ENCODE measurements at places on chromosomes 5 and 9.
A peak's percentile ranks its signal among the peaks of the same experiment; 100 is the strongest.

GRCh38 chr5:16450163-16450562, 15.4 kb downstream of the ZNF622 start:
- DNase-seq = no peak

DNA sequence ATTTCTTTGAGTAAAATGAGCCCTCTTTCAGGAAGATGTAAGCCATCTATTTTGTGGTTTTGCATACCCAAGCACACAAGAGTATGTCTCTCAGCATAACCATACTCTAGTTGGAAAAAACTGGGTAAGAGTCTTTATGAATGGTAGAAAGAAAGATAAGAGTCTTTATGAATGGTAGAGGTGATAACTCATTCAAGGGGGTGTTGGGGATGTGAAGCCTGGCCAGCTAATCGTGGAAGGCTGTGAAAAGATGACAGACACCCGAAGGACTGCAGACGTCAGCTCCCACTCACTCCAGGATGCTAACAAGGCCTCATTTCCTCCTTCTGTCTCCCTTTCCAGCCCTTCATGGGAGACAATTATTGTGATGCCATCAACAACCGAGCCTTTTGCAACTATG, 228.5 kb downstream of the PAPPA start:
- no peak for DNase-seq

GRCh38 chr5:93819668-93820067, 78.3 kb upstream of the POU5F2 start:
- DNase-seq = no peak

- no peak for DNase-seq
Observed at GRCh38 chr5:53099546-53099945, 10.0 kb downstream of the MOCS2 start.

- no peak for DNase-seq
Observed at GRCh38 chr9:93859431-93860215, 95.5 kb downstream of the BARX1 start.

GRCh38 chr5:144205141-144205551, 34.5 kb downstream of the KCTD16 start:
- DNase-seq = peak; percentile 55

GRCh38 chr9:104915753-104916152, 12.2 kb downstream of the ABCA1 start:
- no peak for DNase-seq

DNA sequence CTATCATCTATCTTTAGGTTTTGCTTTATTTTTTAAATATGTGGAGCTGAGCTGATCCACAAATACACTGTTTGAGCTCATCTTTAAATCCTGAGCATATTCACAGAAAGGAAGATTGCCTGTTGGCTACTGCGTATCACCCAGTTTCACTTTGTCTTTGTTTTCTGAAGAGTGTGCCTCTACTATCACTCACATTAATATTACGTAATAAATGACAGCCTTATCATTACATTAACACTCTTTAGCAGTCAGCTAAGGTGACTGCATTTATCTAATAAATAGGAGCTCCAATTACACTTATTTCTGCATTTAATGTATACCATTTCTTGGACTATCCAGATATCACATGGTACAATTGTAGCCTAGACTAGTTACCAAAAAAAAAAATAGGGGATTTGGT, 511.7 kb downstream of the NR2F1-AS1 start:
- no peak for DNase-seq

DNA sequence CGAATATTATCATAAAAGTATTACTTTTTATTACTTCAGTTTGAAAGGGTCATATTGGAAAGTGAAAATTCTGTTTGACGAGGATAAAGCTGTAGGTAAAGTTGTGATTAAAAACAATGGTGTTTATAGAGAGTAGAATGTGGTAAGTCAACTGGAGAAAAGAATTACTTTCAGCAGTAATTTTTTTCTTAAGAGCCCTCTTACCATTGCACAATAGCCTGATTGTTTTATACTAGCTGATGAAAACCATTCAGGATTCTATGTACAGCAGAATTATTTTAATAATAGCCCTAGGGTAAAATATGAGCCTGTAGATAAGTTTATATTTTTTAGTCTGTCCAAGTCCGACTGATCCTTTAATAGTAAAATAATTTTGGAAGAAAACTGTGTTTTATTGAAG, 16.6 kb downstream of the CDC42SE2 start:
- no peak for DNase-seq

- DNase-seq = peak; percentile 3
Observed at GRCh38 chr5:121273833-121274433, 577.7 kb upstream of the FTMT start.

DNA sequence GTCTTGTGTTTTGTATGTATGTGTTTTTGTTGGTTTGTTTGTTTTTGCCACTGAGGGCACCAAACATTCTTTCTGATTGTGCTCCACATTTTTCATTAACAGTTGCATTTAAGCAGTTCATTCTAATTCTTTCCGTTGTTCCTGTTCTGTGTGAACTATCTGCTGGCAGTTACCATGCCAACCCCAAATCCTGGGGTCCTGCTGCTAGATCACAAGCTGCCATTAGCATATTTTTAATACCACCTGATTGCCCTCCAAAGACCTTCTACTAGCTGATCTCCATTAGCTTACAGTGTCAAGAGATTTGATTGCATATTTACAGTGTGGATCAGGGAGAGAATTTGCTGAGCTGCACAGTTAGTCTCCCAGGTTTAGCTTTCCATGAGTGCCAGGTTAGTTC, 40.6 kb upstream of the STARD4 start:
- DNase-seq = no peak

- no peak for DNase-seq
Observed at GRCh38 chr9:15253786-15254185, 53.2 kb downstream of the TTC39B start.

DNA sequence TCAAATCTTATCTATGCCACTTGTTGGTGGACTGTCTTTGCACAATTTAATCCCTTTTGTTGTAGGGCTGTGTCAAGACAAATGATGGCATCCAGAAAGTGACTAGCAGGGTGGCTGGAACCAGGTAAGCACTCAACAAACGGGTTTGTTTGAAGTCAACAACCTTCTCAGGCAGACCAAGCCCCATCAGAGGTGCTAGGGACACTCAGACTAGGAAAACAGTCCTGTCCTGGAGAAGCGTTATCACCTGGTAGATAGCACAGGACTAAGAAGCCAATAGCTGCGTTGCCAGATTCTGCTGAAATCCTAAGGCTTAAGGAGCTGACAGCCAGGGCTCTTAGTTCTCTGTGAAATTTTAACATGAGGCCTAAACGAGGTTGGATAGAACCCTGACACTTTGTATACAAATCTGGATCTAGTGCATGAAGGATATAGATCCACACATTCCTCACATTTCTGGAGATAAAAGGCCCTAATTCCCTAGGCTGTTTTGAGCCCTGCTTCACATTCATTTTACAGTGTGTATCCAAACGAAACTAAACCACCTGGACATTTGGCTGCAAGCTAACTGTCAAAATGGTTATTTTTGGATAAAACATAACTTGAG, 179.8 kb downstream of the DCP2 start:
- DNase-seq = no peak
